ENCODE measurements at places on chromosomes 3 and 15.

DNA sequence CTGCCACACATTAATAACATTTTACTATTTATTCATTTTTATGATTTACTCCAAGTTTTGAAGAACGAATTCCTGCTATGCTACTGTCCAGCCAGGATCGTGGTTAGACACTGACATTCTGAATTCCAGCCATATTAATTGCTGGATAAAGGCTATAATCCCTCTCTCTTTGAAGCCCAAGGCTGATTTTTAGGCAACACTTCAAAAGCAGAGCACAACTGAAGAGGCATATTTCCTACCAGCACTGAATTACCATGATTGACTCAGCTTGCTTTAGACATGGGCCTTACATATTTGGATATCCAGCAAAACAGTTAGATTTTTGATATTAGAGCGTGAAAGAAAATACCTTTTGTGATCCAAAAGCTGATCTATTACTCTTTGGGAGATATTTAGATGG, 205.0 kb downstream of the ZIC1 start:
- no peak overlapping the region for H3K27ac ChIP-seq
- H3K4me1 ChIP-seq, result no peaks in the 10 kb centered on the region
- H3K4me3 ChIP-seq, result no peak overlapping the region

DNA sequence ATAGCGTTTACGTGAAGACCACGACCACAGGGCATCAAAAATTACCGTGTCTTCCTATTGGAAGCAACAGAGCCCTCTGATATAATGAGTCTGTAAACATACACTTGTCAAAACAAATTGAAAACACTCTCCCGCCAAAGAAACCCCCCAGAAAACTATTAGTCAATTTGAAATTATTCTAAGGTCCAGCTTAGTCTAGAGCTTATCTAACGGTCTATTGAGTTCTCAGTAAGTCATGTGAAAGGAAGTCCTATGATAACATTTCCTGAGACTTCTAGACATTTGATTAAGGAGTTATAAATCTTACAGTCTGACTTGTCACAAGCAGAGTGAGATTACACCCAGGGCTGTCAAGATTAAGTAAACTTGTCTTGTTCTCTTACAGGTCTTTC, 356.3 kb downstream of the FOXP1 start:
- no peaks in the 10 kb centered on the region for H3K4me1 ChIP-seq
- no peaks in the 10 kb centered on the region for H3K27me3 ChIP-seq
- H3K27ac ChIP-seq, result peak overlapping the region; percentile 85
- peak overlapping the region; percentile 38 for H3K4me3 ChIP-seq

DNA sequence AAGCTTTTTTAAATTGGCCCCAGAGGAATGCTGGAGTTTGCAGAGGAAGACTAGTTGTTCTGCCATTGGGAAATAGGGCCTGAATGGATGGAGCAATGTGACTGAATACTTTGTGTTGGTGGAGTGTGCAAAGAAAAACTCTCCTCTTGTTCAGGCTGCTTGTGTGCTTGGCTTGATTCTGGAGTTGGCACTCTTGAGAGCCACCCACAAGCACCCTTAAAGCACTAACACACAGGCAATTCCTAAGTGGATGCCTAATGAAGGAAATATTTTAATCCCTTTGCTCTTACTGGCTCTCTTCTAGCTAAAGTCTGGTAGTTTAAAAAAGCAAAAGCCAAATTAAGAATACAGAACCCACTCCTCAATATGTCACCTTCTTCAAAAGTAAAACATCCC, 304.4 kb upstream of the C2CD4B start:
- no peak for DNase-seq
- H3K27me3 ChIP-seq, result no peaks in the 10 kb centered on the region
- H3K4me3 ChIP-seq, result no peak overlapping the region
- H3K36me3 ChIP-seq, result no peaks in the 10 kb centered on the region
- peaks cover 56% of the 10 kb centered on the region for H3K4me1 ChIP-seq

GRCh38 chr3:194832346-194833104, 146.8 kb downstream of the FAM43A start:
- no peaks in the 10 kb centered on the region for H3K4me1 ChIP-seq
- H3K27me3 ChIP-seq, result no peaks in the 10 kb centered on the region
- no peaks in the 10 kb centered on the region for H3K36me3 ChIP-seq
- no peak overlapping the region for H3K27ac ChIP-seq

DNA sequence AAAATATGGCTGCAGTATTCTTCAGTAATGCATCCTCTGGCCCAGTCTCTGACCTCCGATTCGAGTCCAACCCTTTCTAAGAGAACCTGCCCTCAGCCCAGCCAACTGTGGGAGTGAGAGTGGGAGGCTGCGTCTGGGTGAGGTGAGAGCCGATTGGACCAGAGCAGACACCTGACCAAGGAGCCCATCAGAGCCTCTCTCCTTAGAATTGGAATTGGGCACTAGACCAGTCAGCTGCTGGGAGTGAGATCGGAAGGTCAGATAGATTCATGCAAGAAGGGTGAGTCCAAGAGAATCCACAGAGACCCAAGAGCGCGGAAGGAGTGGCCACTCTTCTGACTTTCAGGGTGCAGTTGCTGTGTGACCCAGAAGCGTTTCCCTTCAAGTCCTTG, 10.2 kb downstream of the RASL12 start:
- H3K27ac ChIP-seq, result peak overlapping the region; percentile 98
- no peaks in the 10 kb centered on the region for H3K27me3 ChIP-seq
- no peak for DNase-seq
- peaks cover 4% of the 10 kb centered on the region for H3K4me1 ChIP-seq

GRCh38 chr3:58183221-58183620, 27.6 kb downstream of the DNASE1L3 start:
- H3K27ac ChIP-seq, result no peak overlapping the region
- no peaks in the 10 kb centered on the region for H3K36me3 ChIP-seq
- peaks cover 1% of the 10 kb centered on the region for H3K4me1 ChIP-seq
- no peaks in the 10 kb centered on the region for H3K27me3 ChIP-seq
- no peak overlapping the region for H3K4me3 ChIP-seq

DNA sequence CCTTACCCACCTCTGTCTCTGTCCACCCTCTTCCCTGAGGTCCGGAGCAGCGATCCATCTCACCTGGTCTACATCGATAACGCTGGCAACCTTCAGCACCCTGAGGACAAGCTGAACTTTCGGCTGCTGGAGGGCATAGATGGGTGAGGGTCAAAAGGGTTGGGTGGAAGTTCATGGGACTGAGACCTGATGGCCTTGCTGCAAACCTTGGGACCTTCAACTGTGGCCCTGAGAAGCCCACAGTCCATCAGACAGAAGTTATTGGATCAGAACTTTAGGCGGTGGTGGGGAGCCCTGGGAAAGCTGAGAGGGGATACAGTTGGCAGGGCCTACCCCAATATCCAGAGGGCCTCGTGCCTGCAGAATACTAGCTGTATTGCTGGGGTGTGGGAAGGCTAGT, 50.5 kb downstream of the POMGNT2 start:
- no peaks in the 10 kb centered on the region for H3K4me1 ChIP-seq
- DNase-seq, result peak; percentile 26
- no peaks in the 10 kb centered on the region for H3K36me3 ChIP-seq
- no peak overlapping the region for H3K4me3 ChIP-seq
- H3K27ac ChIP-seq, result no peak overlapping the region
